ENCODE measurements at places on chromosomes 4 and X. TPM values are rescaled to one million over a fixed set of nuclear protein-coding genes. Genes with fewer than 3 reads are reported as not detected.

The PABPC1L2B gene
- total RNA-seq: not detected

The SLC16A2 gene
- total RNA-seq: 11.9 TPM

DNA sequence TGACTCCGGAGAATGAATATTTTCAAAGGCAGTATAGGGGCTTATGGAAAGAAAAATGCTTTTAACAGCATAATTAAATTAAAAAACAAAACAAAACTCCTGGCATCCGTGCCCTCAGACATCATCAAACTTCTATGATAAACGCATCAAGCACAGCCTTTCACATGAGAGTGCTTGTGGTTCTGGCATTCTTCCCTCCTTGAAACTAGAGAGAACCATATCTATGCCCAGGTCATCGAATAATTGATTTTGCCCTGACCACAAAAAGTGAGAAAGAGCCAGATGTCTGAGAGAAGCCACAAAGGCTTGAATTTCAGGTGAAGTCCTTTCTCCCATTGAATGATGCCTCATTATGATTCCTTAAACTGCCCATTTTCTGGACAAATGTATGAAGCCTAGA, 286.8 kb downstream of the CBLL2 start:
- no peak for DNase-seq

The ABCD1 gene
- total RNA-seq: 9.9 TPM

The MAGEA4 gene
- total RNA-seq: not detected

GRCh38 chrX:23136816-23137215, 137.1 kb downstream of the DDX53 start:
- DNase-seq: no peak
